H9 (cell line): ENCODE measurements at places on chromosomes 12 and 14.

- H3K4me3 ChIP-seq = no peak overlapping the region
- H3K27me3 ChIP-seq = no peaks in the 10 kb centered on the region
- peaks cover 19% of the 10 kb centered on the region for H3K36me3 ChIP-seq
- DNase-seq = no peak
- 0 out of 2 replicates have a peak, but pooled peaks cover 3% of the 10 kb centered on the region for H3K4me1 ChIP-seq
Observed at GRCh38 chr14:30620178-30620577, 1.9 kb upstream of the SCFD1 start.

DNA sequence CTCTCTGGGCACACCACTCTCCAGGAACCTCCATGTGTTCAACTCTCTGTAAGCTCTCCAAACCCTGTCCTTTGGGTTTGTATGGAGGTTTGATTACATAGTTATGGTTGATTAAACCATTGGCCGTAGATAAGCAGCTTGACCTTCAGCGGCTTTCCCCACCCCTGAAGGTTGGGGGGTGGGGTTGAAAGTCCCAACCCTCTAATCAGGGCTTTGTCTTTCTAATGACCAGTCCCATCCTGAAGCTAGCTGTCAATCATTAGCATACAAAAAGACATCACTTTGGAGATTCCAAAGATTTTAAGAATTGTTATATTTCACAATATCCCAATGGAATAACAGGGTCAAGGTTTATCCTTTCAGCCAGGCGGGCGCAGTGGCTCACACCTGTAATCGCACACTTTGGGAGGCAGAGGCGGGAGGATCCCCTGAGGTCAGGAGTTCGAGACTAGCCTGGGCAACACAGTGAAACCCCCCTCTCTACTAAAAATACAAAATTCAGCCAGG, 8.4 kb downstream of the FAM186A start:
- no peak overlapping the region for H3K27ac ChIP-seq
- no peaks in the 10 kb centered on the region for H3K36me3 ChIP-seq
- H3K4me3 ChIP-seq = peak overlapping the region; percentile 63; the same call in 2 of the 3 replicates
- H3K27me3 ChIP-seq = no peaks in the 10 kb centered on the region
- DNase-seq = peak; percentile 46
- H3K4me1 ChIP-seq = no peaks in the 10 kb centered on the region; the same call in 1 of the 2 replicates

DNA sequence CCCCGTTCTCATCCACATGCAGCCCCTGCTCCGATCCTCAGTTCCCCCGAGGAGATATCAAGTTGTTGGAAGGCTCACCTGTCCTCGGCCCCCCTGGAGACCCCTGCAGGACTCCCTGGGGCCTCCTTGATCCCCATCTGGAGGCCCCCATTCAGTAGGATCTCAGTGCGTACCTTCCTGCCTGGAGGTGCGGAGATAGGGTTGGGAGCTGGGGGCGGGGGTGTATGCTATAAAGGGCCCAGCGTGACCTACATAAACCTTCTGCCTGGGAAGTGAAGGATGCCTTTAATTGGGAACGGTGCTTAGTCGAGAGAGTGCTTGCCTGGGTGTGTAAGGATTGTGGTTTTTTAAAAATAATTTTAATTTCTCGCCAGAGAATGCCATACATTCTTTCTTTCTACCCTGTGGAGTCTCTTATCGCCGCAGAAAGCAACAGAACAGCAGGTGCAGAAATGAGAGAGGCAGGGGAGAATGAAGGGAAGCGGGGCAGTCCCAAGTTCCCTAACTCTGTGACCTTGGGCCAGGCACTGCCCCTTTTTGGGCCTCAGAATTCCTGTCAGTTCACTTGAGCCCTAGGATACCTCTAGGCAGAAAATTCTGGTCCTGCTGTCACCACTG, 153.7 kb downstream of the TSPAN9 start:
- peaks cover 12% of the 10 kb centered on the region for H3K36me3 ChIP-seq
- no peak overlapping the region for H3K4me3 ChIP-seq
- no peak overlapping the region for H3K27ac ChIP-seq
- peaks cover 3% of the 10 kb centered on the region; the same call in 1 of the 2 replicates for H3K4me1 ChIP-seq
- no peaks in the 10 kb centered on the region for H3K27me3 ChIP-seq

DNA sequence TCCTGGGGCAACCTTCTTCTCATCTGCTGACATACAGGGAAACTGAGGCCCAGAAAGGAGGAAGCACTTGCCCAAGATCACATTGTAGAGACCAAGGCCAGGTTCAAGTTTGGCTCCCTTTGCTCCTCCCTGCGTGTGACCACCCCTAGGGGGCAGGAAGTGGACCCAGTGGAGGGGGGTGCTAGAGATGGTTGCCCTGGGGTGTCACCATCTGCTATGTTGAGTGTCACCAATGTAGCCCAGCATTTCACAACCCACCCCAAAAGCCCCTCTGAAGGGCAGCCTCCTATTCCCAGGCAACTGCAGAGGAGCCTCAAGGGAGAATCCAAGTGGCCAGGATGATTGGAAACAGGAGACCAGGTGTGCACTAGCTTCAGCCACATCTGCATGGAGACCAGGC, 12.0 kb upstream of the RBM19 start:
- H3K27ac ChIP-seq = no peak overlapping the region
- no peak for DNase-seq
- H3K36me3 ChIP-seq = no peaks in the 10 kb centered on the region
- H3K4me1 ChIP-seq = no peaks in the 10 kb centered on the region

- H3K4me3 ChIP-seq = no peak within 1 kb of the TSS; the same call in none of the 3 replicates
- DNase-seq = peak; percentile 69
- H3K36me3 ChIP-seq = no peaks in the 10 kb centered on the region
- H3K4me1 ChIP-seq = peaks cover 3% of the 10 kb centered on the region; the same call in 1 of the 2 replicates
- H3K27me3 ChIP-seq = peaks cover 50% of the 10 kb centered on the region
Observed at GRCh38 chr12:5432011-5432400, at the start of gene NTF3. NTF3 (plus strand) TSS chr12:5432108; CDS start chr12:5432325, 217 bp downstream.

- no peaks in the 10 kb centered on the region for H3K4me1 ChIP-seq
- no peak overlapping the region for H3K27ac ChIP-seq
- no peaks in the 10 kb centered on the region; the same call in 1 of the 2 replicates for H3K36me3 ChIP-seq
- no peak overlapping the region for H3K4me3 ChIP-seq
Observed at GRCh38 chr14:83909507-83909906, 1620.4 kb upstream of the FLRT2 start.
